ENCODE measurements at places on chromosomes 7 and 10. TPM values are rescaled to one million over a fixed set of nuclear protein-coding genes. Genes with fewer than 3 reads are reported as not detected.

Gene OR2A5
- total RNA-seq, result not detected

Gene CALHM1
- total RNA-seq, result not detected

Gene FRAT1
- 4.3 TPM for total RNA-seq

- peaks cover 11% of the 10 kb centered on the region for H3K4me1 ChIP-seq
- H3K27ac ChIP-seq, result no peak overlapping the region
- peaks cover 4% of the 10 kb centered on the region for H3K36me3 ChIP-seq
- peak; percentile 32 for DNase-seq
- no peak overlapping the region for H3K4me3 ChIP-seq
Measured at GRCh38 chr10:110279407-110279986, 25.2 kb downstream of the SMNDC1 start.

DNA sequence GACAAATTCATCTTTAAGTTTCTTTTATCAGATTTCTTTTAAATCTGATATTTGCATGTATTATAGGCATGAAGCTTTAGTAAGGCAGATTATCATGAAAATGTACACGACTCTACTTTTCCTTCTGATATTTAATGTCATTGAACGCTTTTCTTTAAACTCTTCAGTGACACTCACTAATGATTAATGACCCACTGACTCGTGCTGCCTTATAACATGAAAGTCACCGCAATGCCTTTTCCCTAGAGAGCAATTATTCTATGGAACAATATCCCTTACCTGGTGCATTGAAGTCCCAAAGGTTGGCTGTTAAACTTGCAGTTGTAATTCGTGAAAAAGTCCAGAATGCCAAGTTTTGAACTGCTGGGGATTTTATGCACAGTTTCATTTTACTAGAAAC lies 33.4 kb upstream of the HGF start:
- no peak overlapping the region for H3K4me3 ChIP-seq
- H3K27me3 ChIP-seq, result no peaks in the 10 kb centered on the region
- no peaks in the 10 kb centered on the region for H3K36me3 ChIP-seq
- DNase-seq, result no peak
- no peaks in the 10 kb centered on the region for H3K4me1 ChIP-seq

- DNase-seq, result no peak
- no peaks in the 10 kb centered on the region for H3K27me3 ChIP-seq
- no peak overlapping the region for H3K4me3 ChIP-seq
- H3K27ac ChIP-seq, result peak overlapping the region; percentile 11
Measured at GRCh38 chr7:128098629-128099028, 67.4 kb upstream of the LRRC4 start.

- no peaks in the 10 kb centered on the region for H3K36me3 ChIP-seq
- no peak for DNase-seq
- no peak overlapping the region for H3K4me3 ChIP-seq
Measured at GRCh38 chr10:3430501-3430900, 257.9 kb upstream of the PITRM1 start.

DNA sequence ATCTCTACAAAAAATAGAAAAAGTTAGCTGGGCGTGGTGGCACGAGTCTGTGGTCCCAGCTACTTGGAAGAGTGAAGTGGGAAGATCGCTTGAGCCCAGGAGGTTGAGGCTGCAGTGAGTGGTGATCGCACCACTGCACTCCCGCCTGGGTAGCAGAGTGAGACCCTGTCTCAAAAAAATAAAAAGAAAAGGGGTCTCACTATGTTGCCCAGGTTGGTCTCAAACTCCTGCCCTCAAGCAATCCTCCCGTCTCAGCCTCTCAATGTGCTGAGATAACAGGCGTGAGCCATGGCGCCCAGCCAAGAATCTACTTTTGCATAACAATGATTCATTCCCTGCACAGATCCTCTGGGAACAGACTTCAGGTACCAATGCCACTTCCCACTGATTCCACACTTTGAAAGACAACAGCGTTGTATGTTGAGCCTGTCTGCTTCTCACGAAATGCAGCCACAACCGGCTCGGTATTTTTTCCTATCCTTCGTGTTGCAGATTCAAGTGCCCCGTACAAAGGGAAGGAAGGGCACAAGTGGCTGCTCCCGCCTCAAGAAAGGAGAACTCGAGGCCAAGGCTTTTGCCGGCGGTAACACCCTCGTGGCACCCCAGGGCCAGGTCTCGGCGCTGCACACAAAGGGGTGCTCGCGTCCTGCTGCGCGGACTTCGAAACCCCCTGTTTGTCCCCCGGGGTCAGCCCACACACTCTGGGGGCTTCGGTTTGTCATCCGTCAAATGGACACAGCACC lies 745 bp downstream of the DAGLB start:
- DNase-seq, result peak; percentile 7
- peaks cover 7% of the 10 kb centered on the region for H3K4me1 ChIP-seq
- H3K4me3 ChIP-seq, result peak overlapping the region; percentile 97
- H3K27me3 ChIP-seq, result no peaks in the 10 kb centered on the region
- H3K36me3 ChIP-seq, result peaks cover 10% of the 10 kb centered on the region
- peak overlapping the region; percentile 85 for H3K27ac ChIP-seq

GRCh38 chr7:18414885-18415284 lies 80.7 kb upstream of the HDAC9 start:
- no peaks in the 10 kb centered on the region for H3K36me3 ChIP-seq
- DNase-seq, result no peak
- no peaks in the 10 kb centered on the region for H3K27me3 ChIP-seq
- H3K4me1 ChIP-seq, result no peaks in the 10 kb centered on the region

DNA sequence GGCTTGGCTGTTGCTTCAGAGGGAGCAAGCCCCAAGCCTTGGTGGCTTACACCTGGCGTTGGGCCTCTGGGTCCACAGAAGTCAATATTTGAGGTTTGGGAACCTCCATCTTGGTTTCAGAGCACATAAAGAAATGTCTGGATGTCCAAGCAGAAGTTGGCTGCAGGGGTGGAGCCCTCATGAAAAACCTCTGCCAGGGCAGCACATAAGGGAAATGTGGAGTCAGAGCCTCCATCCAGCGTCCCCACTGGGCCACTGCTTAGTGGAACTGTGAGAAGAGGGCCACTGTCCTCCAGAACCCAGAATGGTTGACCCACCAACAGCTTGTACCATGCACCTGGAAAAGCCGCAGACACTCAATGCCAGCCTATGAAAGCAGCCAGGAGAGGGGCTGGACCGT lies 573.5 kb upstream of the ZWINT start:
- no peak for DNase-seq
- no peak overlapping the region for H3K4me3 ChIP-seq
- no peaks in the 10 kb centered on the region for H3K27me3 ChIP-seq
- no peaks in the 10 kb centered on the region for H3K4me1 ChIP-seq
- no peak overlapping the region for H3K27ac ChIP-seq

Data from CD8-positive, alpha-beta memory T cell (primary cell).